ENCODE measurements at places on chromosomes 6 and 20.
A peak's percentile ranks its signal among the peaks of the same experiment; 100 is the strongest.

DNA sequence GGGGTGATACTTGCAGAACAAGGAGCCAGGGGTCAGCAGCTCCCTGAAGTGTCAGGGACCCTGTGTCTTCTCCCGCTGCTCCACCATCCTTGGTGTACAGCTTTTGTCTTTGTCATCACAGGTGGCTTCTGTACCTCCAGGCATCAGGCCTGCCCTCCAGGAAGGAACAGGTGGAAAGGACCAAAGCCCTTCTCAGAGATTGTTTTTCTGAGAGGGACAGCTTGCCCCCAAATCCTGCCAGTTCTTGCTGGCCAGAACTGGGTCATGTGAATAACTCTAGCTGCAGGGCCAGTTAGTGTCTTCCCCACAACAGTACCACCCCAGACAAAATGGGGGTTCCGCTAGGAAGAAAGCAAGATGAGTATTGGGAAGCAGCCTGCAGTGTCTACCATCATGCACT, 31.4 kb downstream of the SNPH start:
- no peak for DNase-seq

DNA sequence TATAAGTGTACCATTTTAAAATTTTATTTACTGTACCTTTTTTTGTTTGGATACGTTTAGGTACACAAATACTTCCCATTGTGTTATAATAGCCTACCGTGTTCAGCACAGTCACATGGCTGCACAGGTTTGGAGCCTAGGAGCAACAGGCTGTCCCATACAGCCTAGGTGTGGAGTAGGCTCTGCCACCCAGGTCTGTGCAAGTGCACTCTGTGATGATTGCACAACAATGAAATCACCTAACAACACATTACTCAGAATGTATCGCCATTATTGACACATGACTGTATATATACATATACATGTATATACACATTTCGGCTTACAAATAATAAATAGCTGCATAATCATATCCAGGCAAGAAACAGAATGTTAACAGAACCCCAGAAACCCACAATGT, 15.4 kb downstream of the SERAC1 start:
- no peak for DNase-seq

GRCh38 chr6:107819964-107820337, 4.2 kb downstream of the SCML4 start:
- no peak for DNase-seq

GRCh38 chr6:158879180-158879579, 60.0 kb upstream of the EZR start:
- peak; percentile 65 for DNase-seq

DNA sequence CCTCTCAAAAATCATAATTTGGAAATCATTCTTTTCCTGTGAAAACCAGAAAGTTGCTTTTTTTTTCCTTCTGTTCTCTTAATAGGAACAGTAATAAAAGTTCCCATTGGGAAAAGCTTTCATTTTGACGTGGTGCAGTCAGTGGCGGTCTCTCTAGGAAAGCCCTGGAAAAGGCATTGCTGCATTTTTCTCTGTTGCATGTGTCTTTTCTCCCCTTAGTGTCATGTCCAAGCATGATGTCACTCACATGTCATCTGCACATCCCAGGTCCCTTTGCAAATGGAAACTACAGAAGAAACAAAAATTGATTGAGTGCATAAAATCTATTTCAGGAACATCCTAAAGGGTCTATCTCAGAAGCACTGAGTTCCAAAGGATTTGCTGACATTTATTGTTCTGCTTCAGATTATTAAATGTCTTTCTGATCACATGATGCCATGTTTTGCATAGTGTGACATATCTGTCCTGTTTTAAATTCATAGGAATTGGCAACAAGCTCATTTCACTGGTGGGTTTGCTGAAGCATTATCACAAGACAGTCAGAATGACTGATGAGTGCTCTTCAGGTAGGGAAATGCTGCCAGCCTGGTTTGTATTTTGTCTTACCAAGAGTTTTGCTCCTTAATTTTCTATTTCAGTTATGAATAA, 208.7 kb downstream of the SOX4 start:
- no peak for DNase-seq

GRCh38 chr6:121171879-121172278, 162.4 kb downstream of the TBC1D32 start:
- DNase-seq: no peak

- no peak for DNase-seq
Observed at GRCh38 chr6:121873595-121873994, 438.1 kb downstream of the GJA1 start.

DNA sequence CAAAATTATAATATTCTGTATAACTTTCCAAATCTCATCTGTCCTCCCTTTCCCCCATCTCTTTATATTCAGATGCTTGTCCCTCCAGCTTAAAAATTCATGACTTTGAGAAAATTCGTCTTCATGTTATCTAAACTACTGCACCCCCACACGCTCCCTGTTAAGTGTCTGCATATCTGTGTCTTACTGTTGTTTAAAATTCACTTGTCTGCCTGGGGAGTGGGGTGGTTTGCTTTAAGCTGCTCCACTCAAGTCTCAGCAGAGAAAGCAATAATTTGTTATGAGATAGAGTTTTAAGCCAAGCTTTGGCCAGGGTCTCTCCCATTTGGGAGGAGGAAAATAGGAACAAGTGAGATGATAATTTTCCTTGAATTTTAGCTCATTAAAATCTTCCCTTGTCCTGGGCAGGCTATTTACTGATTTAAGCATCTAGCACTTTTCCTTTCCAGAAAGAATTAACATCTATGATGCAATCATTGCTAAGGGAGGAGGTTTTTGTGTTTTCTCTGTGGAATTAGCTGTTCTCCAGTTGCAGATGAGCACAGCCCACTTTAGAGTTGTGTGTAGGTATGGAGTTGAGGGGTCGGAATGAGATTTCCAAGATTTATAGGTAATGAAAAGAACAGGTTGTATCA, 36.8 kb downstream of the MTHFD1L start:
- no peak for DNase-seq

DNA sequence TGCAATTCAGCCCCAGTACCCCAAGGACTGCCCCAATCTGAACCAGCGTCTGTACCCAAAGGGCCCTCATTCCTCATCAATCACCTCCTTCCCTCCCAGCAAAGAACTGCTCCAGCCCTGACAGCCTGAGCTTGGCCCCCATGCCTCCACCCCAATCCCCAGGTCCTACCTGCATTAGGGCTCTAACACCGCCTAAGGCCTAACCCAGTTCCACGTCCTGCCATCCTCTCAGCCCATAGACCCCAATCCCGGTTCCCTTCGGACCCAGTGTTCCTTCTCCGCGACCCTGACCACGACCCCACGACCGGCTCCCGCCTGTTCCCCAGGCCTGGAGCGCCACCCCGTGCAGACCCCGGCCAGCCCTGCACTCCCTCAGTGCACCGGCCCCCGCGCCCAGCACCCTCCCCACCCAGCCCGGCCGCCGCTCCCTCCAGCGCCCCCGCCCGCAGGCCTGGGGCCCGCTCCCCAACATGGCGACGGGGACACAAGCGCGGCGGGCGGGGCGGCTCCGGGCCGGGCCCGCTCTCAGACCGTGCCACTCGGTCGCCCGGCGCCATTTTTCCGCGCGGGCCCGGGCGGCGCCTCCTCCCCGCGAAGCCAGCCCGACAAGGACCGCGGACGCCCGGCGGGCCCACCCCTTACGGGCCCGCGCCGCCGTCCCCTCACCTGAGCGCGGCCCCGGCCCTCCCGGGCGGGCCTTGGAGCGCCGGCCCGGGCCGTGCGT, 483 bp downstream of the NCOA6 start:
- DNase-seq: peak; percentile 41

DNA sequence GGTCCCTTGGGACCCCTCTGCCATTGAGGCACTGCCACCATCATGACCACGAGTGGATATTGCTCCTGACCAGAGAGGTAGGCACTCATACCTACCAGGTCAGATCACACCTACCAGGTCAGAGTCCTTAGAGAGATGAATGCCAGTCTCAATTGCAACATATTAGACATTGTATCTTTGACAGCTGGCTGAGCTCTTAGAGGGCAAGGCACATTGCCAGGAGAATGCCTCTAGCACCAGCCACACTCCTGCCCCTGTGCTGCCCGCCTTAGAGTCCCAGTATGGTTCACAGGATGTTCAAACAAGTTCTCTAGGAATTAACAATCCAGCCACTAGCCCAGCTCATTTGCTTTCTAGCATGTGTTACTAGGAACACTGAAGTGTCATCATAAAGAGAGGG, 65.9 kb downstream of the TMEM244 start:
- no peak for DNase-seq
